ELR (cell line): ENCODE measurements at places on chromosomes 1 and 21.

DNA sequence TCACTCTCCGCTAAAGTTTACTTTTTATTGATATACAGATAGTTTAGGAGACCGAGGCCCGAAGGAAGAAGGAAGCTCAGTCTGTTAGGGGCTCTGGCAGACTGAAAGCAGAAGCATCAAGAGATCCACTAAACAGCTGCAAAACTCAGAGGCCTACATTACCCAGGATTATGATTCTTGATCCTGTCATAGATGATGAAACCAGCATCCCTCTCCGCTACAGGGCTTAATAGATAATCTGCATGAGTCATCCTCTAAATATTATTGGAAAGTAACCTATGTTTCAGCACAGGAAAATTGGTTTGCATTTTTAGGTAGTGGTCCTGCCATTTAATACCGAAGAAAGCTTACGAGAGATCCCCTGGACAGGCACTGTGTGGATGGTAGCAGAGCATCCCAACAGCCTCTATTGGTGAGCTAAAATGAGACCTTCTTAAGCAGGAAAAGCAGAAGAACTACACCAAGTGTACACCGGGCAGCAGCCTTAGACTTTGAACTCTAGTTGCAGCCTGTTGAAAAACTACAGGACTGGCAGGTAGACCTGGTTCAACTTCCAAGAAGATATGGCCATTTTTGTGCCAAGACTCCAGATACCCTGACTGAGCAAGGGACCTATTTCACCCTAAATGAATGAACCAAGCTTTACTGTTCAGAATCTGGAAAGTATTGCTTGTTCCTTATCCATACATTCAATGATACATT is 6.8 kb downstream of the CASQ2 start:
- peak; percentile 47 for DNase-seq

- no peak for DNase-seq
These were observed 13.0 kb upstream of the PPP1R15B start for GRCh38 chr1:204424621-204425020.

GRCh38 chr1:153849487-153850185 is 73.1 kb downstream of the GATAD2B start:
- DNase-seq, result no peak

- DNase-seq, result peak; percentile 20
These were observed 553.0 kb downstream of the SMYD3 start for GRCh38 chr1:245953876-245954660.

DNA sequence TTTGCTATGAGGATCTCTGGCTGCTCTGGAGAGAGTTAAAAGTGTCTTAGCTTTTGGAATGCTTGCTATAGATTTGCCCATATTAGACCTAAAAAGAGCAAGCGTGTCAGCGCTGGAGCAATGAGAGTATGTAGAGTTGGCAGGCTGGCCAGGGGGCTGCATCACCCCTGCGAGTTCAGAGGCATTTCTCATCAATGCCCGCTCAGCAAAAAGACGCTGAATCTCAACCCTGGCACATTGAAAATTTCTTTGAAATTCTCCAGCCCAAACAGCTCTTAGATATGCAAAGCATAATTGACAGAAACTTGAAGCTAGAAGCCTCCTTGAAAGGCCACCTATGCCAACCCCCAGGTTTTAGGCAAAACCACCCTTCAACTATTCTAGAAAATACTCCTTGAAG is 135.5 kb upstream of the F3 start:
- no peak for DNase-seq

DNA sequence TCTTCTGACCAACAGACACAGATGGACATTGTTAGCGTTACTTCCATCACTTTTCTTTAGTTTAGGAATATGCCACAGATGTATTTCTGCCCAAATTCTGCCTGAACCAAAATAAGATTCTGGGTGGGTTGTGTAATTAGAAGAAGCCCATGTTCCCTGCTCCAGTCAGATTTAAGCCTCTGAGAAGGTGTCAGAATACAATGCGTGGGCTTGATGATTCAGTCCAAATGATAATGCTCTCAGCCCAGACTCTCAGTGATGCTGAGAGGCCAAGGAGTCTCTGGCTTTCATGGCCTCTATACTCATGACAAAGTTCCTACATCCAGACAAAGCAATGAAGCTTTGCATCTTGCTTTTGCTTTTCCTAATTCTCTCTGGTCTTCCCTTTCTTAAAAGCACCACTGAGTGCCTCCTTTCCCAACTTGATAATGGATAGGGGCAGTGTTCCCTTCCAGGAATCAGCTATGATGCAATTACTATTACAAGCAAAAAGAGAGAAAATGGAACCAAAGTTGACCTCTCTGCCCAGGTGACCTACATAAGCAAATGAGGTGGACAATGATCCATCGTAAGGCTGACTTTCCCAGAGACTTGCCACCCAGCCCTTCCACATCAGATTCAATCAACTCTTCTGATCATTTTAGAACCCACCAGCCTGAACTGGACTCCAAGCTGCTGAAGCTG is 8.8 kb downstream of the SEC16B start:
- no peak for DNase-seq

DNA sequence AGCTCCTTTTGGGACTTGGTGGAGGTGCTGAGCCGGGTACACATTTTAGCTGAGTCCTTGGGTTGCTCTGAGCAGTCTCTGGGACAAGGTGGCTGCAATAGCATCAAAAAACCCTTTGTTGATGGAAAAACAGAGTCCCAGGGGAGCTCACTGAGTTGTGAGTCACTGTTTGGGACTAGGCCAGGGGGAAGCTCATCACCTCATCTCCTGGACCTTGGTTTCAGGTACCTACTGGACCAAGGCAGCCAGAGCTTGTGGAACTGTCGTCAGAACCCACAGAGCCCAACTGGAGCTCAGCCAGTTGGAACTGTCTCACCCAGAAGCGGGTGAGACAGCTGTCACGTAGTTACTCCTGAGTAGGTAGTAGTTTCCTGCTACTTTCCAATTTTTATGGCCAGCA is 146.7 kb downstream of the HLX start:
- DNase-seq, result peak; percentile 21
